ENCODE measurements at places on chromosomes 16 and 17. TPM values are rescaled to one million over a fixed set of nuclear protein-coding genes. Genes with fewer than 3 reads are reported as not detected.

DNA sequence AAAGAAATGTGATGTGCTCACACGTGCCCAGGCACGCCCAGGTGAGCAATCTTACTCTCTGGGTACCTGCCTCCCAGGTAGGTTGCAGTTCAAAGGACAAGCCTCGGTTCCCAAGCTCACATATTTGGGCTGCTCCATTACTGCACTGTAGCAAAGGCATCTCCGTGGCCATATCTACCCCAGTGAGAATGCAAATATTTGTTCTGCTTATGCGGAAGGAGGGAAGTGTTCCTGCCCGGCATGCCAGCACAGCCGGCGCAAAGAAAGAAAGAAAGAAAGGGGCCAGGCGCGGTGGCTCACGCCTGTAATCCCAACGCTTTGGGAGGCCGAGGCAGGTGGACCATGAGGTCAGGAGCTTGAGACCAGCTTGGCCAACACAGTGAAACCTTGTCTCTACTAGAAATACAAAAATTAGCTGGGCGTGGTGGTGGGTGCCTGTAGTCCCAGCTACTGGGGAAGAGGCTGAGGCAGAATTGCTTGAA is 30.7 kb downstream of the SLC43A2 start:
- DNase-seq, result no peak

GRCh38 chr17:49557312-49558024 is 18.2 kb upstream of the NXPH3 start:
- no peak for DNase-seq

GRCh38 chr16:1280783-1281182 is 24.9 kb downstream of the TPSD1 start:
- no peak for DNase-seq

GRCh38 chr16:8960788-8961109 is 3.0 kb downstream of the USP7 start:
- no peak for DNase-seq

DNA sequence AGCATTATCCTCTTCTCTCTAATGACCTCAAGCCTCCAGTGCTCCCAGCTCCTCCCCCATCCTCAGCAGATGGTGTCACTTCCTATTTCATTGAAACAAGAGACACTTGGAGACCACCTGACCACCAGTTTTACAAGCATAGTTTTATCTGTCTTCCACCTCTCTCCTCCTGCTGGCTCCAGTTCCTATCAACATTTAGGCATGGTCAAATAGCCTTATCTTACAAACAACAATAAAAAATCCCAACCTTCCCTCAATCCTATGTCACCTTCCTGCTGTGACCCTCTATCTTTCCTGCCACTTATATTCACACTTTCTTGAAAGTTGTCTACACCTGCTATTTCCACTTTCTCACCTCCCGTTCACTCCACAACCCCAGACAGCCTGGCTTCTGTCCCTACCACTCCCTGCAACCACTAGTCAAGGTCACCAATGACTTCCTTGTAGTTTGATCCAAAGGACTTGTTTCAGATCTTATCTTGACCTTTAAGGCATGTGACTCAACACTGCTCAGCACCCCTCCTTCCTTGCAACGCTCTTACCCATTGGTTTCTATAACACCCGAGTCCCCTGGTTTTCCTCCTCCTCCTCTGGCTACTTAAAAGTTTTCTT is 4.3 kb upstream of the NTN1 start:
- no peak for DNase-seq

EXOC3L1 gene
- polyA plus RNA-seq, result 4.6 TPM

DNA sequence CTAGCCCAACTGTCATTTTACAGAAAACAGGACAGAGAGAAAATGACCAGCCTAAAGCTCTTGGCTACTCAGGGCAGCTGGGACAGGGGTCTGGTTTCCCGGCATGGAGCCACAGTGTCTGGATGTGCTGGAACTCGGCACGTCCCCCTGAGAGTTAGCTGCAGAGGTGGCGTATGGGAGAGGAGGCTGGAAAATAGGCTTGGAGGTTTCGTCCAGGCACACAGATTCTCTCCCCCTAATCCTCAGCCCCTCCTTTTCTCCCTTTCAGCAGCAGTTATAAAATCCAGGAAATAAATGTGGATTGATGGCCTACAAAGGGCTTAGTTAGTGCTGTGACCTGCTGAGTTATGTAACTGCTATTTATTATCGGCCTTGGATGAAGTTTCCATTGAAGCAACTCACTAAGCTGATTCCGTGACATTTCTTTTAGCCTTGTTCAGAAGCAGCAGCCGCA is 89.5 kb upstream of the TOB1 start:
- no peak for DNase-seq

ERAL1 gene
- polyA plus RNA-seq, result 77.1 TPM

Measured in left kidney (tissue), 8 donors.